ENCODE measurements at places on chromosomes 12 and 14.

DNA sequence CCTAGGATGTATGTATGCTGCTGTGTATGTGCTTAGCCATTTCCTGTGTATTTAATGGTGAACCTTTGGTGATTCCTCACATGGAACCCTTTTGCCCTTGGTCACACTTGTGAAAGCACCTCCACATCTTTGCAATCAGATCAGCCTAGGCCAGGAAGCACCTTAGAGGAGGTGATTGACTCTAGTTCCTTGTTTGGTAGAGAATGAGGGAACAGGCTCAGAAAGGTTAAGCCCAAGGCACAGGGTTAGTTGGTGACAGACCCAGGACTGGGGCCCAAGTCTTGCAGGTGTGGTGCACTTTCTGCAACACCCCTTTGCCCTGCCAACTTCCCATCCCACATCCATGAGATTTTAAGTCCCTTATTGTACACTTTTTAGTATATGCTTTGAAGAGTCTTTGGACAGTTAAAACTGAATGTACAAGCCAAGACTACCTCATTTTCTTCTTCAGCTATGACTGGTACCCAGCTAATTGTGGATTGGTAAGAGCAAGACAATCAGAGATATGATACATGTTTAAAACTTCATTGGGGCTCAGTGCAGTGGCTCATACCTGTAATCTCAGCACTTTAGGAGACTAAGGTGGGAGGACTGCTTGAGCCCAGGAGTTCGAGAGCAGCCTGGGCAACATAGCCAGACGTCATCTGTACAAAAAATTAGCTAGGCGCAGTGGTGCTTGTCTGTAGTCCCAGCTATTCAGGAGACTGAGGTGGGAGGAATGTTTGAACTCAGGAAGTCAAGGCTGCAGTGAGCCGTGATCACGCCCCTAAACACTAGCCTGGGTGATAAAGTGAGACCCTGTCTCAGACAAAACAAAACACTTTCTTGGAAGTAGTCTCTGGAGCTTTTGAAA is 71.1 kb downstream of the RASSF3 start:
- no peak for DNase-seq

DNA sequence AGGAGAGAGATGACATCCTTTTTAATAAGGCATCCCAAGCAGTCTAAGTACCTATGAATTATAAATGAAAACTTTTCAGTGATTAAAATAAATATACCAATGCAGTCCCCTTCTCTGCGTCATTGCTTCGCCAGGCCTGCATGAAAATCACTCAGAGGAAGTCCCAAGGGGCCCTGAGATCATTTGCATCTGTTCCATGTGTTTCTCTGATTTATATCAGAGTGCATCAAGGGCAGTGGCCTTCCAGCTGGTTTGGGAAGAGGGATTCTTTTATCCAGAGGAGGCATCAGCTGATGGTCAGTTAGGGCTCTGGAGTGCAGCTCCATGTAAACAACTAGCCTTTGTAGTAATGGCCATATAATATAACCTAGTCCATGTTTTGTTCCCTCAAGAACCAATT is 210.1 kb downstream of the RGS6 start:
- no peak for DNase-seq

- peak; percentile 42 for DNase-seq
Observed at GRCh38 chr12:113903381-113903863, 62.7 kb downstream of the RBM19 start.

DNA sequence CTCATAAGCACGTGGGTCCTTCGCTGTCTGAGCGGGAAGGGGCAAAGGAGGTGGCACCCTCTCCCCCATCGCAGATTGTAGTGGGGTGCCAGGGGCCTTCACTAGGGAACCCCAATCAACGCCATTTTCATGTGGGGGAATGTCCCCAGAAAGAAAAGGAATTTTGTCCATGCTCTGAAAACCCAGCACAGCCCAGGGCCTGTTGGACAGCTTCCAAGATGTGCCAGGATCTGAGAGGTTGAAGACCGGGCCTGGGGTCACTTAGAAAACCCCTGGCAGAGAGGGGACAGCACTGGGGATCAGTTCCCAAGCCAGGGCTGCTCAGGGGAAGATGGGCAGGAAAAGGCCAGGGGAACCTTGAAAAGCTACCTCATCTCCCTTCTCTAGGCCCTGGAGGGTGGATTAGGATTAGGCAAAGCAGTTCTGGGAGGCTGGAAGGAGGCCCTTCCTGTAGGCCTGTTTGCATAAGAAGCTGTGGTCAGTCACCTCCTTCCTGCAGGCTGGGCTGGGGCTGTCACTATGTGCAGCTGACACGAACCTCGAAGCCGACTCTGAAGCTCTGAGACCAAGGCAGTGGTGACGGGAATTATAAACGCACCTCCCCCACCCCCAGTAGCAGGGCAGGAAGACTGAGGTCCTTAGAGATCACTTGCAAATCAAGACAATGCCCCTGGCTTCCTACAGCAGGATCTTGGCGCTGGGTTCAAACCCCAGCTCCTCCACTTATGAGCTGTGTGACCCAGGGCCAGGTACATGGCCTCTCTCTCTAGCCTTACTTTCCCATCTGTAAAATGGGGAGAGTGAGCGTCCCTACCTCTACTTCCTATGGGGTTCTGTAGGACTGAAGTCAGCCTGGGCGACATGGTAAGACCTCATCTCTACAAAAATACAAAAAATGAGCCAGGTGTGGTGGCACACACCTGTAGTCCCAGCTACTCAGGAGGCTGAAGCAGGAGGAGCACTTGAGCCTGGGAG is 29.0 kb downstream of the TESC start:
- DNase-seq = no peak

- no peak for DNase-seq
Observed at GRCh38 chr12:52351196-52352059, 15.9 kb downstream of the KRT85 start.

DNA sequence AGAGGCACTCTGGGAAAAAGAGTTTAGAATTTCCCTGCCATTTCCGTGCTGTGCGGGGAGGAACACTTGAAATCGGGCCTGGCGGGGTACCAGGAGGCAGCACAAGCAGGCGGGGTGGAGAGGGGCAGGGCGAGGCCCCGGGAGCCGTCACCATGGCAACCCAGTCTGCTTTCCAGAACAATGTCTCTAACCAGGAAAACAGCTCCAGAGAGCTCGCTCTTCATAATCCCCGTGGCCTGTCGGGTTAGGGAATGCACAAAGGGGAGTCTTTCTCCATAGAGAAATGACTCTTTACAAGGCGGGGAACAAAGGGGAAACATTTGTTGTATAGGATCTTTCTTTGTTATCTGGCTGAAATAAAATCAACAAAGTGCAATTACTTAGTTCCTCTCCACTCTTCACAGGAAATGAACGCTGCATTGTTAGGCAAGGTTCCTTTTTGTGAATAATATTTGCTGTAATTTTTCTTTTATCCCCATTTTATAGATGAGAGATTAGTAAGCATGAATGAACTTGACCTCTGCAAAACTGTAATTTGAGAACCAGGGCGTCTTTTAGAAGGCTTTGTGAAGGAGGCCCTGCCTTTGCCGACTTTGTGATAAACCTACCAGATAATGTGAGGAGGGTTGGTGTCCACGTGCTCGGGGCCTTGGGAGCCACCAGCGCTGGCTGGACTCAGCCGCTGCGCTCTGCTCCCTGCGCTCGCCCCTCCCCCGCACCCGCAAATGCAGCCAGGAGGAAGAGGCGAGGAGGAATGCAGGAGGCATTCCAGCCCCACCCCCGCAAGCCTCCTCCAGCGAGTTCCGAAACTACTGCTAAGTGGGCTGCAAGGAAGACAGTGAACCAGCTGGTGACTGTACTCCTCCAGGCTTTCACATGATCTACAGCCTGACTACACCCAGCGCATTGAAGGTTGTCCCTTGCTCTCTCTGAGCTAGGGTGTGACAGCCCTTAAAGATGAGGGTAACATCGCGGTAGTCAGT is 105.2 kb upstream of the ATF7IP start:
- peak; percentile 92 for DNase-seq

DNA sequence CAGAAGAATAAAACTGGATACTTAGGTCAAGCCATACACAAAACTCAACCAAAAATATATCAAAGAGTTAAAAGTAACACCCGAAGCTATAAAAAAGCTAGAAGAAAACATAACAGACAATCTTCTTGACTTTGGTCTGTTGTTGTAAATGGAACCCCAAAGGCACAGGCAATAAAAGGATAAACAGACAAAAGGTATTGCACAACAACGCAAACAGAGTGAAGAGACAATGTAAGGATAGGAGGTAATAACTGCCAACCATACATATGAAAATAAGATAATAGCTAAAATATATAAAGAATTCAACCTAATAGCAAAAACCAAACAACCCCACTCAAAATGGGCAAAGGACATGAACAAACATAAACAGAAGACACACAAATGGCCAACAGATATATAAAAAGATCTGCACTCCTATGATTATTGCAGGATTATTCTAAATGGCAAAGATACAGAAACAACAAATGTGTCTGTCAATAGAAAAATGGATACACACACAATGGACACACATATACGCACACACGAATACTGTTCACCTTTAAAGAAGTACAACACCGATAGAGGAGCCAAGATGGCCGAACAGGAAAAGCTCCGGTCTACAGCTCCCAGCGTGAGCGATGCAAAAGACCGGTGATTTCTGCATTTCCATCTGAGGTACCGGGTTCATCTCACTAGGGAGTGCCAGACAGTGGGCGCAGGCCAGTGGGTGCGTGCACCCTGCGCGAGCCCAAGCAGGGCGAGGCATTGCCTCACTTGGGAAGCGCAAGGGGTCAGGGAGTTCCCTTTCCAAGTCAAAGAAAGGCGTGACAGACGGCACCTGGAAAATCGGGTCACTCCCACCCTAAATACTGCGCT is 1137.1 kb downstream of the FSCB start:
- no peak for DNase-seq

Measured in cardiac fibroblast (primary cell).